Activated T-helper 9 cell treated with anti-CD3 and anti-CD28 coated beads, Interleukin-2, amount 50 U/mL, for 16 hours (primary cell): ENCODE measurements at places on chromosomes 5 and 9.

GRCh38 chr5:170920196-170920595, 58.4 kb downstream of the RANBP17 start:
- no peak for DNase-seq

DNA sequence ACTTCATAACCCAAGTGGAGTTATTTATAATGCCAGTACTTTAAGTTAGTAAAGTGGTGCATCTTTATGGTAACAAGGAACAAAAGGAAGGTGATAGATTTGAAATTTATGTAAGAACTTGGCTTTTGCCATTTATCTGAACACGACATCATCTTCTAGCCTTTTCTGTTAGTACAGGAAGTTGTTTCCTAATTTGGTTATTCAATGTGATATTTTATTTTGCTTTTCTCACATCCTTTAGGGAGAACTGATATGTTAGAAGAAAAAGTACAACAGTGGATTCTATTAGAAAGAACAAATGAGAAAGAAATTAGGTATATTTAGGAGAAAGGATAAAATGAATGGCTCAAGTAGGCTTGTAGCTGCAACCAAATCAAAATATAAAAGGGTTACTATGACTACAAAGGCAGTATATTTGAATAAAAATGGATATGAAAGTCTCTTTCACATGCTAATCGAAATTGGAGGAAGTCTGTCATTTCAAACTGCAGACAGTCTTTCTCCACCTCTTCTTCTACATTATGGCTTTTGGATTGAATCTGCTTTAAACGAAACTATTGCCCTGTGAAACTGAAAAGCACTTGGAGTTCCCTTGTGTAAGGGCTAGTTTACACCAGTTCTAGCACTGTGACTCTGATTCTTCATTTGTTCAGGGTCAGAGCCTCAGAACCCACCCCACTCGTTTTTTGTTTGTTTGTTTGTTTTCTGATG, 18.5 kb upstream of the SLC24A2 start:
- DNase-seq, result no peak

DNA sequence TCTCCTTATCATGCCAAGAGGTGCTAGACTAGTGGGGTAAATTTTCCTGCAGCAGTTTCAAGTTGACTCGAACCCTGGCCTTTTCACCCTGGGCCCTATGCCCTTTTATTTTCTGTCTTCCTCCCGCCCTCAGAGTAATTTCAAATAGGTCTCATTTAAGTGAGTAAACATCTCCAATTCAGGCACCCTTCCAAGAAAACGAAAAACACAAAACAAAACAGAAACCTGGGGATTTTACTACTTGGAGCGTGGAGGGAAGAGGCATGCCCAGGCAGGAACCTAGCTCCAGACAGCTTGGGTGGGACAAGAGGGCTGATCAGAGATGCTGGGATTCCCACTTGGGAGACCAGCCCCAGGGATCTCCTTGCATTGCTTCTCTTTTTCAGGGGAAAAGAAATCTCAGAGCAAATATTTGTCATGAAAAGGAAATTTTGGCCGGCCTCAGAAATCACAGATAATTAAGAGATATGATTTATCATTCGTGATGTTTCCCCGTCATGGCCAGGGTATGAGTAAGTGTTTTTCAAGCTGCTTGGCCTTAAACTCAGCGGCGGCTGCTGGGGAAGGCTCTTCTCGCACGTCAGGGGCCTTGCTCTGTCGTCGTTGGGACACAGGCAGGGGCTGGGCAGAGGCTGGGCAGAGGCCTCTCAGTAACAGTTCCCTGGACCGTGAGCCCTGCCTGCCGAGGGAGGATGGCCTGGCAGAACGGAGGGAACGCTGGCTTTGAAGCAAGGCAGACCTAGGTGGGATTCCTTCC, 248.6 kb upstream of the KLF4 start:
- DNase-seq, result no peak

DNA sequence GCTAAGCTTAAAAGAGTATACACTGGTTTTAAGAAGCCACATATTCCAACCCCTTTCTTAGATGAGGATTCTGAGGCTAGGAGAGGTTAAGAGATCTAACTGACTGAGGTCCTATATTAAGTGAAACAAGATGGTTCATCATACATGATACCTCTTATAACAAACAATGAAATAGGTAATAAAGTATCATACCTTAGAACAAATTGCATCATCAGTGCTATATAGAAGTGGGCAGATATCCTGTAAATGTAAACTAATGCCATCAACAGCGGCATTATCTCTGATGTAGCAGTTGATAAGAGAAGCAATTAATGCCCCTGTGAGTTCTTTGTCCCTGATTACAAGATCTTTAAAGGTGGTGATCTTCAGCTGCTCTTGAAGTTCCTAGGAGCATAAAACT, 60.5 kb downstream of the NUP155 start:
- DNase-seq, result no peak

- no peak for DNase-seq
These were observed 46.0 kb upstream of the SIMC1 start for GRCh38 chr5:176192094-176192721.

- no peak for DNase-seq
These were observed 24.8 kb upstream of the HNRNPA0 start for GRCh38 chr5:137778772-137779564.
